Naive thymus-derived CD8-positive, alpha-beta T cell (primary cell): ENCODE measurements at places on chromosomes 12 and 14.
A peak's percentile ranks its signal among the peaks of the same experiment; 100 is the strongest.

- no peak overlapping the region for H3K27ac ChIP-seq
- no peak overlapping the region for H3K4me3 ChIP-seq
- peaks cover 17% of the 10 kb centered on the region for H3K4me1 ChIP-seq
- no peaks in the 10 kb centered on the region for H3K27me3 ChIP-seq
- DNase-seq = no peak
Observed at GRCh38 chr12:108843187-108843586, 14.2 kb downstream of the SSH1 start.

DNA sequence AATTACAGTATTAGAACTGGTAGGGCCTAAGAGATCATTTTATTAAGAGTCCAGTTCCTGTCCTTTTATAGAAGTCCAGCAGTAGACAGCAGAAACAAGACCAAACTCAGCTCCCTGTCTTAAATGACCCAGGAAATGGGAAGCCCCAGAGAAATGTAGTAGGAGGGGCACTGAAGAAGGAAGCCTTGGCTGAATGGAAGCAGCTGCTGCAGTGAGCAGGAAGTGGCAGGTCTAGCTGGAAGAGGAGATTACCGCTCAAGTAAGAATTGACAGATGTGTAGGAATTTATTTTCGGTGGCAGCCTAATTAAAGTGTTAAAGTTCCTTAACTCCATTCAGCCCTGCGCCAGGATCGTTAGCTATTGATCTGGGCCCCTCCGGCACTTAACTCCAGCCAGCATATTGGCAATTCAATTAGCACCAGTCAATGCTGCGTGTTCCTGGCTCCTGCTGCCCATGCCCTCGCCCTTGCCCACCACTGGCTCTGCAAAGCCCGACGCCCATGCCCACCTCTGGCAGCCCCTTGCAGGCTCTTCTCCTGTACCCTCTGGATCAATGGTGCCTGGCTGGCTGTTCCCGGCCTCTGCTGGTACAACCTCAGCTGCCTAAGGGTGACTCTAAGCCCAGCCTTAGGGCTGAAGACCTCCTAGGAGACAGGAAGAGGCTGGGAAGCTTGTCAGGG is 21.1 kb downstream of the ZFHX2 start:
- H3K27me3 ChIP-seq = no peaks in the 10 kb centered on the region
- no peak overlapping the region for H3K27ac ChIP-seq
- no peaks in the 10 kb centered on the region for H3K36me3 ChIP-seq
- no peak for DNase-seq
- H3K4me1 ChIP-seq = peaks cover 17% of the 10 kb centered on the region
- H3K4me3 ChIP-seq = no peak overlapping the region

GRCh38 chr12:62291864-62292760 is 31.9 kb downstream of the USP15 start:
- H3K36me3 ChIP-seq = peaks cover 60% of the 10 kb centered on the region
- H3K27ac ChIP-seq = peak overlapping the region; percentile 74
- H3K27me3 ChIP-seq = no peaks in the 10 kb centered on the region

DNA sequence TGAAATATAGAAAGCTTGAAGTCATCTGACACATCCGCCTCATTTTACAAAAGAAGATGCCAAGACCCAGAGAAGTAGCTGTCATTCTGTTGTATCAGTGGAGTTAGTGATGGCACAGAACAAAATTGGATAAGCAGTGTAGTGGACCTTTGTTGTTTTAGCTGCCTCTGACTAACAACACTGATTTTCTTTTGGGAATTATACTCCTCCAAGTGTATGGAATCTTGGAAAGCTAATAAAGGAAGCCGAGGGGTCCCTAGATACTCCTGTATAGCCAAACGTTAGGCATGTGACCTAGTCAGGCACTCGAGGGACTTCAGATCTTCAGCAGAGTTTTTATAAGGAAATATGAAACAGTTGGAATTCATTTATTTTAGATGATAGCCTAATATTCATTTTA is 94.5 kb downstream of the OTOGL start:
- no peak for DNase-seq
- no peaks in the 10 kb centered on the region for H3K4me1 ChIP-seq
- no peaks in the 10 kb centered on the region for H3K36me3 ChIP-seq
- H3K27me3 ChIP-seq = peaks cover 2% of the 10 kb centered on the region
- no peak overlapping the region for H3K4me3 ChIP-seq

- H3K4me1 ChIP-seq = no peaks in the 10 kb centered on the region
- no peak overlapping the region for H3K4me3 ChIP-seq
- no peaks in the 10 kb centered on the region for H3K36me3 ChIP-seq
- no peak overlapping the region for H3K27ac ChIP-seq
Observed at GRCh38 chr12:88836156-88836555, 255.9 kb upstream of the KITLG start.

- H3K4me1 ChIP-seq = no peaks in the 10 kb centered on the region
- no peaks in the 10 kb centered on the region for H3K27me3 ChIP-seq
- no peak overlapping the region for H3K27ac ChIP-seq
- H3K4me3 ChIP-seq = no peak overlapping the region
Observed at GRCh38 chr12:95114766-95115405, 41.5 kb upstream of the NR2C1 start.

- no peak for DNase-seq
- H3K27me3 ChIP-seq = peaks cover 10% of the 10 kb centered on the region
- H3K4me3 ChIP-seq = no peak overlapping the region
- H3K36me3 ChIP-seq = no peaks in the 10 kb centered on the region
- H3K27ac ChIP-seq = no peak overlapping the region
Observed at GRCh38 chr14:55951341-55952206, 166.6 kb upstream of the PELI2 start.

DNA sequence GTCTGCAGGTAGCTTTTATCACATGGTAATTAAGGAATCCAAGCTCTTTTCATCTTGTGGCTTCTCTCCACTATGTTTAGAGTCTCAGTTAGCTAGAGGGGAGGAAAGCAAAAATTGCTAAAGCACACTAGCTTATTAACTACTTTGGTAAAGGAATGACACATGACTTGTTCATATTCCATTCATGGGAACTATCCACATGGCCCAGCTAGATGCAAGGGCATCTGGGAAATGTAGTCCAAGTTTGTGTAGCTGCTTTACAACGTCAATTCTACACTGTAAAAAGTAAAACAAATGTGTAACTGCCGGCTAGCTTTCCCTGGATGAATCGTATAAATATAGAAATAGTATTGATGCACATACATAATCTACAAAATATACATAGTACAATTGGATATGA is 244.5 kb upstream of the LRFN5 start:
- no peak overlapping the region for H3K27ac ChIP-seq
- no peaks in the 10 kb centered on the region for H3K36me3 ChIP-seq
- H3K4me3 ChIP-seq = no peak overlapping the region
- DNase-seq = no peak

- H3K36me3 ChIP-seq = peaks cover 98% of the 10 kb centered on the region
- no peak overlapping the region for H3K4me3 ChIP-seq
- H3K27ac ChIP-seq = peak overlapping the region; percentile 34
- peaks cover 9% of the 10 kb centered on the region for H3K4me1 ChIP-seq
- no peak for DNase-seq
- no peaks in the 10 kb centered on the region for H3K27me3 ChIP-seq
Observed at GRCh38 chr12:95509300-95509699, 35.3 kb downstream of the METAP2 start.

- no peaks in the 10 kb centered on the region for H3K36me3 ChIP-seq
- H3K4me1 ChIP-seq = no peaks in the 10 kb centered on the region
- H3K27ac ChIP-seq = no peak overlapping the region
- peaks cover 23% of the 10 kb centered on the region for H3K27me3 ChIP-seq
Observed at GRCh38 chr14:96176275-96176674, 28.4 kb upstream of the BDKRB2 start.
